ENCODE measurements at places on chromosomes 11 and 22.

DNA sequence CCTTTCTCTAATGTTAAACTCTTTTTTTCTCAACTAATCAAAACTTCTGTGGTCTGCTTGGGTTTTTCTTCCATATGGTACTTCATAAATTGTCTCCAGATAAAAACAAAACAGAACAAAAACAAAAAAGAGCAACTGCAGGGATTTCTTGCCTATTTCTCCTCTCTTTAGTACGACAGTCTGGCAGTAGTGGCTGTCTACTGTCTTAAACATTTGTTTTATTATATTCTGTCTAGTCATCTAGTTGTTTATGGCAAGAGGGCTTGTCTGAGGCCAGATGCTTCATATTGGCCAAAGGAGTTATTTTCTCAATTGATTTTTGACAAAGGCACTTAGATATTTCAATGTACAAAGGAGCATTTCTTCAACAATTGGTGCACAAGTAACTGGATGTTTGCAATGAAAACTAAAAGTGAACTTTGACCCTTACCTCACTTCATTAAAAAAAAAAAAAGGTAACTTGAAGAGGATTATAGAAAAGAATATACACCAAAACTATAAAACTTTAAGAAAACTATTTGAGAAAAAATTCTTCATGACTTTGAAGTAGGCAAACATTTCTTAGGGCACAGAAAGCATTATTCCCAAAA lies 404.2 kb downstream of the LUZP2 start:
- no peak for DNase-seq

- peak; percentile 38 for DNase-seq
Observed at GRCh38 chr22:46027211-46028105, 50.5 kb upstream of the WNT7B start.

DNA sequence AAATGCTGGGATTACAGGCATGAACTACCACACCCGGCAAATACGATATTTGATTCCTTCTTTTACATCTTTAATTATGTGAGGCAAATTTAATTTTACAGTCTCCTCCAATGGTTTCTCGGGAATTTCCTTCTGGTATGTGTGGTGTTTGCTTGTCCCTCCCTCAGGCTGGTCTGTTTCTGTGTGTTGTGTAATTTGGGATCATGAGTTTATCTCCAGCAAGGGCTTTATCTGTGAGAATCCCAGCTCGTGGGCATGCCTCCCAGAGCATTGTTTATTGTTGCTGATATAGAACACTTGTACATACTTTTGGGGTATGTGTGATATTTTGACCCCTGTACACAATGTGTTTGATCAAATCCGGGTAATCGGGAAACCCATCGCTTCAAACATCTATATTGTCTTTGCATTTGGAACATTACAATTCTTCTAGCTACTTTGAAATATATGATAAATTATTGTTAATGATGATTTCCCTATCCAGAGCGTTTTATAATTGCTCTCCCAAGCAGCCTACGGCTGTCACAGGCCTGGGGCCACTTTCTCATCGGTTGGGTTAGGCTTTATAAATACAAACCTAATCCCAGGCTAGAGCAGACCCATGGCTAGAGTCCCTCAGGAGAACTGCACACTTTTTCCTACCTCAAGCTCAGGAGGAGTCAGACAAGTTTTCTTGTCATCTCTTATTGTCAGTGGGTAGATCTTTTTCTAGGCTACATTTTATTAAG lies 15.0 kb upstream of the PRR5 start:
- no peak for DNase-seq

DNA sequence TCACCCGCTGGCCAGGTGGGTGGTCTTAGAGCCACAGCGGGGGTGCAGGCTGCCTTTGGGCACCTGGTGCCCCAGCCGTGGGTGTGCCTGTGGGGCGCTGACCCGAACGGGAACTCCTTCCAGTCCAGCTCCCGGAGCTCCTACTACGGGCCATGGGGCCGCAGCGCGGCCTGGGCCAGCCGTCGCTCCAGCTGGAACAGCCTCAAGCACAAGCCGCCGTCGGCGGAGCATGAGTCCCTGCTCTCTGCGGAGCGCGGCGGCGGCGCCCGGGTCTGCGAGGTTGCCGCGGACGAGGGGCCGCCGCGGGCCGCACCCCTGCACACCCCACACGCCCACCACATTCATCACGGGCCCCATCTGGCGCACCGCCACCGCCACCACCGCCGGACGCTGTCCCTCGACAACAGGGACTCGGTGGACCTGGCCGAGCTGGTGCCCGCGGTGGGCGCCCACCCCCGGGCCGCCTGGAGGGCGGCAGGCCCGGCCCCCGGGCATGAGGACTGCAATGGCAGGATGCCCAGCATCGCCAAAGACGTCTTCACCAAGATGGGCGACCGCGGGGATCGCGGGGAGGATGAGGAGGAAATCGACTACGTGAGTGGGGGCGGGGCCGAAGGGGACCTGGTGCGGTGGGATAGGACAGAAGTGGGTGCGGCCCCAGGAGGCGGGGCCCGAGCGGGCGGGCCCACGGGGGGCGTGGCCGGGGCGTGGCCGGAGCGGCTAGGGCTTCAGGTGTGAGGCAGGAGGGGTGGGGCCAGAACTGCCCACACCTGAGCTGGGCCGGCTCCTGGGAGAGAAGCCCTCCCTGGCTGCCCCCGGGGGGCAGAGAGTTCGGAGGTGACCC lies 91.5 kb downstream of the CACNA1I start:
- no peak for DNase-seq

DNA sequence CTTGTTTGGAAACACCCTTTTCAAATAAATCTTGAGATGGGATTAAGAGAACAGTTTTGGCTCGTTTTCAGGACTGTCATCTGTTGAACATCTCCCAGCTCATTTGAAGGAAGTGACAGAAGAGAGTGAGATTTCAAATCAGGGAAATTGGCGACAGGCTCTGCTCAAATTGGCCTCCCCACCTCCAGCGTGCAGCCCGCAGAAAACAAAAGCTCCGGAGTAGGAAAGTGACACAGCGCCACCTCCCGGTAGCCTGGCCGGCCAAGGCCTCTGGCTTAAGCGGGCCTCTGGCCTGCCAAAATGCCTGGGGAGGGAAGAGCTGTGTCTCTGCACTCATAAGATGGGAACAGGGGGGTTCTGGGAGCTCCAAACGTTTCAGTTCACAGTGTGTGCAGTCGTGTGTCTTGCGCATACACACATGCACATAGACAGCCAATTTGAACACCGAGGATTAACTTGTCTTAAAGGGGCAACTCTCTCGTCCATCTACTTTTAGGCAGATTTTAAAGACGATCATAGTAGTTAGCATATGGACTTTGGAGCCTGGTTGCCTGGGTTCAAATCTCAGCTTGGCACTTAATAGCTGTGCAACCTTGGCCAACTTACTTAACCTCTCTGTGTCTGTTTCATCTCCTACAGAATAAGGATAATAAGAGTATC lies 132.7 kb upstream of the RCN1 start:
- DNase-seq: peak; percentile 9

DNA sequence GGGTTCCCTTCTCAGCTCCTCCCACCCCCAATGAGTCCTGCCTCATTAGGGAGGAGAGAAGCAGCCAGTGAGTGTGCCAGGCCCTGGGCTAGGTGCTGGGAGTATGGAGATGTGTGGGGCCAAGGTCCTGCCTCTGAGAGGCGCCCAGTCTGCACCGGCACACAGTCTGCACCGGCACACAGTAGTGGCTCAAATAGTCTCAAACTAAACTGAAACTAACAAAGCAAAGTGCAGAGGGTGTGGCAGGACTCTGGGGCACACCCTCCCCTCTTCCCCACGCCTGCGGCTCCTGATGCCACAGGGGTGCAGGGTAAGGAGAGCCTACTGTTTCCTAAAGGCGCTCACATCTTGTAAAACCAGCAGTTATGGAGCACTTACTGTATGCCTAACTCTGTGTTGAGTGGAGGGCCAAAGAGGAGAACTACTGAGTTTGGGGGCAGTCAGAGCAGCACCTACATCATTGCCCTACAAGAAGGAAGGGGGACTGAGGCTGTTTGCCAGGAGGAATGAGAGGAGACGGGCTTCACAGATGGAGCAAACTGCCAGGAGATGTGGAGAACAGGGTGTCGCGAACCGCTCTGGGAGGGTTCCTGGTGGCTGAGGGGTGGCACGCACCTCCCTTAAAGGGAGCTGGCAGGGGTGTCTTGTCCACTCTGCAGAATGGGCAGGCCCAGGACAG lies 939 bp upstream of the SH3BP1 start:
- no peak for DNase-seq

GRCh38 chr11:113839842-113840241 lies 35.5 kb downstream of the USP28 start:
- DNase-seq: no peak

DNA sequence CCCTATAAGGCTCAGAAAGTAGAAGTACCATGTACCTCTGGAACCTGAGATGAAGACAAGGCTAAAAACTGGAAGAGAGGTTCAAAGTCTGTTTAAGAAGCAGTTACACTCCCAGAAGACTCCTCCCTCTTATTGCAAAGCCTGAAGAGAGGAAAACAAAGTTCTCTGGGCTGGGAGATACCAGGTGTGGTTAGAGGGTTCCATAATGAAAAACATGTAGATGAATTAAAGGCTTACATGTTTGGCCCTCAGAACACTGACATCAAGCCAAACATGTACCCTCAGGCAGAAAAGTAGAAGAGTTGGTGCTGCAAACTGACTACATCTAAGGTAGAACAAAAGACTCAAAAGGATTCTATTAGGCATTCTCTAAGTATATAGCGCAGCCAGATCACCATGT lies 205.3 kb downstream of the TTC28 start:
- no peak for DNase-seq

GRCh38 chr11:126948563-126948962 lies 52.0 kb downstream of the KIRREL3 start:
- no peak for DNase-seq

GRCh38 chr22:21989049-21989448 lies 6.5 kb upstream of the TOP3B start:
- DNase-seq: no peak

DNA sequence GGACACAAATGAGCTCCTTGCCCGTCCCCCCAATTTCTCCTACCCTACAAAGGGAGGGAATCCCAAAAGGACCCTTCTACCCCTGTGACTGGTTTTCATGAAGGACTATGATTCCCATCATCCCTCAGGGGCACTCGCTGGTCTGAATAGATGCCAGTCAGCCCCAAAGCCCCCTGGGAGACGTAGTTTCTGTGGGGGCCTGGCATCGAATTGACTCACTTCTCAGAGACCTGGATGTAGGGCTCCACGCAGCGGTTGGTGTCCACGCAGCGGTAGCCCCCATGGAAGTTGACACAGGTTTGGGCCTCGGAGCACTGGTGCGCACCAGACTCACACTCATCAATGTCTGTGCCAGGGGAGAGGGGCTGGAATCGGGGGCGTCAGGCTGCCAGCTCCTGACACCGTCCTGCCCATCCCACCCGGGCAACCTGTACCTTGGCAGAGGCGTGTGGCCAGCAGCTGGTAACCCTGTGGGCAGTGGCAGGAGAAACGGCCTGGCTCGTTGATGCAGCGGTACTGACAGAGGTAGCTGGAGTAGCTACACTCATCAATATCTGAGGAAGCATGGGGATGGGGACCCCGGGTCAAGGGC lies 4.4 kb downstream of the EFEMP2 start:
- DNase-seq: no peak

- DNase-seq: peak; percentile 36
Observed at GRCh38 chr11:36149538-36150242, 139.5 kb downstream of the COMMD9 start.

DNA sequence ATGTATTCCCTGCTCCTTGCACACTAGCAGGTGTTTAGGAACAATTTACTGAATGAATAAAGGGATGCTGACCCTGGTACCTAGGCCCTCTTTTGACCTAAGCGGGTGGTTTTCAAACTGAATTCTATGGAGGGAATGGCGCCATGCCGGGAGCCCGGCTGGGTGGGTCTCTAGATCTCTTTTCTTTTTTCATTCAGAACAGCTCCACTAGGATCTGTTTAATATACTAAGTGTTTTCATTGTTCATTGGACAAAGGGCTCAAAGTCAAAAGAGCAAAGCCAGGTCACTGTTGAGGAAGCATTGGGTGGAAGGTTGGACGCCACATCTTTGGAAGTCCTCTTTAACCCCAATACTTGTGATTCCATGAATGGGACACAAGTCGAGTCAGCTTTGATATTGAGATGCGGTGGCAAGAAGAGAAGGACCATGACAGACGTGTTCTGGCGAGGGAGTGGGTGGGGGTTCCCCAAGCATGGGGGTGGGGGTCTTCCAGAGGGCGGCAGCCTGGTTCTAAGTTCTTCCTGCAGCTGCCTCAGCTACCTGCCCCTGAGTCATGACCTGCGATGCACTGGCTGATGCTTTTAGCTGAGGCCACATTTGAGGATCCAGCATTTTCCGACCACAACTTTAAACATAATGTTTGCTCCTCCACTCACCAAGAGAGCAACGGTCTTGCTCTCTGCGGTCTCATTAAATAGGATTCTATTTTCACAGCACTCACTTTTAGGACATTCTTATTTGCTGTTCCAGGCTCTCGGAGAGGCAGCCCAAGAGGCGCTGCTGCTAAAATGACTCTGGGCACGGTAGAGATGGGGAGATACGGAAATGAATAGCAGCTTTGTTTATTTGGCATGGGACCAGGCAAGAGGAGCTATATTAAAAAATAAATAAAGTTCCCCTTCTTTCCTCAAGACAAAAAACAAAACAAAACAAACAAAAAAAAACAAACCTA lies 100.6 kb downstream of the FBXO7 start:
- no peak for DNase-seq

DNA sequence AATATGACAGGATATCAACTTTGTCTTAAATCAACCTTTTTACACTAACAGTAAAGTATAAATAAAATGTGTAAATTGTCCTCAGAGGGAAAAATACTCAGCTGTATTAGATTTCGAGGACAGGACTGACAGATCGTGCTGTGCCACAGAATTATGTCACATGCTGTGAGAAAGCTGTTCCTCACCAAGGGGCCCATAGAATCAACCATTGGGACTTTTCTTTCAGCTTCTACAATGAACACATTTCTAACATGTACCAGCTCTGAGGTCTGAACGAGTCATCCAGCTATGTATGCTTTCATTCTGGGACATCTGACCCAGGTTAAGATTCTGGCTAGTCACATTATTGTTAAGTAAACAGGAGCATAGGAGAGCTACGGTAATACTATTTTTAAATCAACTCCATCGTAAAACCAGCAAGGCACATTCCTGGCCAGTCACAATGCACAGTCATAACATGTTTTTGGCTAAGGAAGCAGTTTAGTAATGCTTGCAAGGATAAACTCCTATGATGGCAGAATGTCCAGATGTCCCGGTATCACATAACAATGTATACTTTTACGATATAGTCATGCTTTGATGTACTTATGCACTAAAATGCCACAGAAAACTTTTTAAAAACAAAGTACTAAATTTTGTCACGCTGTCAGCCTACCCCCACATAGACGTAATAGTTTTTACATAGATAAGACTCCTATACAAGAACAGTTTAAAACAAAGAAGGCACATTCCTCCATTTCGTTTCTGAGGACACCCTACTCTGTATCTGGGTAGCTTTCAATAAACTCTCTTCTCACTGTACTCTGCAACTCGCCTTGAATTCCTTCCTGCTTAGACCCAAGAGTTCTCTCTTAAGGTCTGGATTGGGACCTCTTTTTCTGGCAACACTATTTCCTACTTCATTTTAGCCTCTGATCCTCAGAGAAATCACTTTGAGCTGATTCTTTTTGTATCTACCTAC lies 27.4 kb downstream of the ZNF214 start:
- no peak for DNase-seq

Data from dermis microvascular lymphatic vessel endothelial cell (primary cell).